ENCODE measurements at places on chromosomes 16 and 17.

GRCh38 chr16:30934827-30935557 is 11.6 kb downstream of the FBXL19 start:
- peak; percentile 36 for DNase-seq

DNA sequence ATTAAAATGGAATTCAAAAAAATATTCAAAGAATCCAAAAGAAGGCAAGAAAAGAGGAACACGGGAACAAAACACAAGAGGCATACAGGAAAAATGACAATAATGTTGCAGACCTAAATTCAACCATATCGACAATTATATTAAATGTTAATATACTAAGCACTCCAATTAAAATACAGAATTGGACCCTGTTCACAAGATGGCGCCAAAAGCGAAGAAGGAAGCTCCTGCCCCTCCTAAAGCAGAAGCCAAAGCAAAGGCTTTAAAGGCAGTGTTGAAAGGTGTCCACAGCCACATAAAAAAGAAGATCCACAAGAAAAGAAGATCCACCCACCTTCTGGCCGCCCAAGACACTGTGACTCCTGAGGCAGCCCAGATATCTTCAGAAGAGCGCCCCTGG is 6.3 kb upstream of the XAF1 start:
- no peak for DNase-seq

GRCh38 chr17:66711401-66711800 is 123.5 kb upstream of the CACNG5 start:
- DNase-seq: no peak

GRCh38 chr17:58339755-58340404 is 11.3 kb upstream of the TSPOAP1 start:
- no peak for DNase-seq

DNA sequence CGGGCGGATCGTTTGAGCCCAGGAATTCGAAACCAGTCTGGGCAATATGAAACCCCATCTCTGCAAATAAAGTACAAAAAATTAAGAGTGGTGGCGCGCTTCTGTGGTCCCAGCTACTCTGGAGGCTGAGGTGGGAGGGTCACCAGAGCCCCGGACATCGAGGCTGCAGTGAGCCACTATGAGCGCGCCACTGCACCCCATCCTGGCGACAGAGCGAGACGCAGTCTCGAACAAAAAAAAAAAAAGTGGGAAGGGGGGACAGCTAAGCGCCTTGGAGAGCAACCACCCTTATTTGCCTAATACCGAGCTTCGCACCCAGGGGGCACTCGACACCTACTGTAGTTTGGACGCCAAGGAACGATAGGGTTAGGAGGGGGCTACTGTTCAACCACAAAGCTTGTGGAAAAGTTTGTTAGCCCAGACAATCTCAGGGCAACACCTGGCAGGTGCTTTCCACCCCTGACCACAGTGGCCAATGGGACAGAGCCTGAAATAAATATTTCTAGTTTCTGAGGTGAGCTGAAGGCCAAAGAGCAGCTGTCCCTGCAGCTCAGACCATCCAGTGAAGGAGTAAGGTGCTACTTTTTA is 847 bp upstream of the PSMC3IP start:
- peak; percentile 72 for DNase-seq

- no peak for DNase-seq
Observed at GRCh38 chr16:89687092-89687940, 827 bp downstream of the CDK10 start.

DNA sequence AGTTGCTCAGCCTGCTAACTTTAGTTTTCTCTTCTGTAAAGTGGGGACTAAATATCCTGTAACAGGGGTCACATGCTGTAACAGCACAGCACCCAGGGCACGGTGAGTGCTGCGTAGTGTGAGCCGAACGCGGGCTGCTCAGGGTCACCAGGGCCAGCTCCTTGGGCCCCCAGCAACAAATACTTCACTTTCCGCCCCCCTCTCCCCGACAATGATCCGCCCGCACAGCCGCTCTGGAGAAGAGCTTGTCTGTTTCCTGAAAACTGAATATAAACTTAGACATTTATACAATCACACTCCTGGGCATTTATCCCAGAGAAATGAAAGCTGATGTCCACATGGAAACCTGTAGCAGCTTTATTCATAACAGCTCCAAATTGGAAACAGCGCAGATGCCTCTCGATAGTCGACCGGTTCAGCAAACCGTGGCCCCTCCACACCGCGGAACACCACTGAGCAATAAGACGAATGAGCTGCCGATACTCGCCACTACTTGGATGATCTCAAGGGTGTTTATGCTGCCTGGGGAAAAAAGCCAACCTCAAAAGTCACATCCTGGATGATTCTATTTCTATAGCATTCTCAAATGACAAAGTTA is 267.2 kb downstream of the PARN start:
- no peak for DNase-seq

All from CD4-positive, alpha-beta T cell treated with Interleukin-1 beta for 1 hour (primary cell).